ENCODE measurements at places on chromosomes 2 and 18.

GRCh38 chr2:26769089-26769761, 5.1 kb downstream of the SLC35F6 start:
- DNase-seq: no peak

GRCh38 chr2:42913280-42913878, 121.0 kb upstream of the HAAO start:
- no peak for DNase-seq

GRCh38 chr2:128689971-128690370, 371.3 kb upstream of the HS6ST1 start:
- DNase-seq: no peak

GRCh38 chr2:225112362-225113126, 70.3 kb upstream of the DOCK10 start:
- no peak for DNase-seq

DNA sequence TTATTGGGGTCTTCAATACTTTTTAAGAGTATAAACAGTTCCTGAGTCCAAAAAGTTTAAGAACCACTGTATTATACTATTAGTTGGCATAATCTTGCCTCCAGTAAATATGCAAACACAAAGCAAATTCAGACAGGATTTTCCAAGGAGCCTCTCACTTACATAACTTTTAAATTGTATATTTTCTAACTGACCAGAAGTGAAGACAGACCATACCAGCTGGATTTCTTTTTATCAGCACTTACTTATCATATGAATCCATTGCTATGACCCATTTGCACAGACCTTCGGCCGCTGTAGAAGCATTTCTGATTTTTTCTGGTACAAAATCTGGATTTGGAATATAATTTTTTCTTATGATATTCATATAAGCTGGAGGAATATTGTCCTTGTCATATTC, 200.1 kb downstream of the SLC39A10 start:
- DNase-seq: no peak
